ENCODE measurements at places on chromosomes 12 and 14. TPM values are rescaled to one million over a fixed set of nuclear protein-coding genes. Genes with fewer than 3 reads are reported as not detected.

ALX1 gene
- not detected for total RNA-seq

TUNAR gene
- total RNA-seq, result 0.40 TPM

ACVRL1 gene
- total RNA-seq, result 146 TPM

C1R gene
- total RNA-seq, result 289 TPM

KCNA5 gene
- 2.7 TPM for total RNA-seq

YEATS4 gene
- total RNA-seq, result 58.2 TPM

CHST11 gene
- 69.2 TPM for total RNA-seq

DNA sequence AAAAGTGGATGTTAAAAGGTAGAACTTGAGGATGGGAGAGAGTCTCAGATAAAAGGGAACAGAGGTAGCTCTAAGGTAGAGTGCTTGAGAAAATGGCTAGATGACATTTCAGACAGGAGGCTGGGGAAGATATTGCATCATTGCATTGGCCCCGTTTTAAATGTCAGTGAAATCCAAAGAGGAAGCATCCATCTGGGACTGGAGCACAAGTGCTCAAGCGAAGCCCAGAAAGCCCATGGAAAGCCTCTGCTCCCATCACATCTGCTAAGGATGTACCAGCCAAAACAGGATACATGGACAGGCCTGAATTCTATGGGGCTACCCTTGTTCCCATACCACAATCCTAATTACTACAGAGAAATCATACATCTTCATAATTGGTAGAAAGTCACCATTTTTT lies 581.5 kb upstream of the TMEM132C start:
- no peaks in the 10 kb centered on the region for H3K36me3 ChIP-seq
- no peak overlapping the region for H3K27ac ChIP-seq
- H3K4me3 ChIP-seq, result no peak overlapping the region
- H3K27me3 ChIP-seq, result no peaks in the 10 kb centered on the region
- no peak for DNase-seq

GRCh38 chr12:101671157-101671791 lies 26.2 kb upstream of the CHPT1 start:
- no peaks in the 10 kb centered on the region for H3K27me3 ChIP-seq
- no peaks in the 10 kb centered on the region for H3K4me1 ChIP-seq
- no peak overlapping the region for H3K27ac ChIP-seq
- H3K4me3 ChIP-seq, result no peak overlapping the region
- DNase-seq, result no peak
- H3K36me3 ChIP-seq, result no peaks in the 10 kb centered on the region

DNA sequence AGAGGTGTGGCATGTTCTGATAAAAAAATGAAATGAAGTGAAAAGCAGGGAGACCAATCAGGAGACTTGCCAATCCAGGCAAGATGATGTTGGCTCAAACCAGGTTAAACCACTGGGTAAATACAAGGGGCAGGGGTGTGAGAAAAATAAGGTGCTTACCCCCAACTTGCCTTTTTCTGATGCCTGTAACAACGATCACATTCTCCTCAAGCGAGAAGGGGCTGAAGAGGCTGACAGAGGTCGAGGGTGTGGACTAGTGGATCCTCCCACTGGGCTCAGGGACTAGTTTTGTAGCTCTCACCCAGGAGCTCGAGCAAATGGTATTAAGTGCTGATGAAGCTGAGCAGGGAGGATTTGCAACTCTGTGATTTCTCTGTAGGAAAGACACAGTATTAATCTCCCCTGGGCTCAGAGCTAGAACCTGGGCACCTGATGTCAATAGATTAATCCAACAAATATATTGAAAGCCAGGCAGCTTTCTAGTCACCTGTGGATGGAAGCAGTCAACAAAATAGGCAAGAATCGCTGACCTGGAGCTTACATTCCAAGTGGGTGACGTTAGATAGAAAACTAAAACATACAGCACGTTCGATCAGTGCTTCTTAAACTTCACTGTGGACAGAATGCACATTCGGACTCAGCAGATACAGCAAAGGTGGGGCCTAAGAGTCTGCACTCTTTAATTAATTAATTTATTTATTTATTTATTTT lies 15.2 kb upstream of the EAPP start:
- no peak for DNase-seq
- peak overlapping the region; percentile 75 for H3K27ac ChIP-seq
- H3K4me3 ChIP-seq, result no peak overlapping the region
- no peaks in the 10 kb centered on the region for H3K4me1 ChIP-seq
- no peaks in the 10 kb centered on the region for H3K36me3 ChIP-seq

GRCh38 chr14:32761381-32761968 lies 177.2 kb upstream of the NPAS3 start:
- H3K27me3 ChIP-seq, result no peaks in the 10 kb centered on the region
- no peaks in the 10 kb centered on the region for H3K4me1 ChIP-seq
- H3K27ac ChIP-seq, result no peak overlapping the region
- H3K4me3 ChIP-seq, result no peak overlapping the region
- H3K36me3 ChIP-seq, result no peaks in the 10 kb centered on the region

- H3K36me3 ChIP-seq, result no peaks in the 10 kb centered on the region
- DNase-seq, result no peak
- H3K4me1 ChIP-seq, result no peaks in the 10 kb centered on the region
- H3K4me3 ChIP-seq, result no peak overlapping the region
Measured at GRCh38 chr14:63134801-63135200, 69.4 kb upstream of the RHOJ start.

- no peak overlapping the region for H3K4me3 ChIP-seq
- H3K4me1 ChIP-seq, result no peaks in the 10 kb centered on the region
- H3K27me3 ChIP-seq, result no peaks in the 10 kb centered on the region
- H3K27ac ChIP-seq, result no peak overlapping the region
- DNase-seq, result no peak
- no peaks in the 10 kb centered on the region for H3K36me3 ChIP-seq
Measured at GRCh38 chr12:131617179-131617578, 93.7 kb upstream of the SFSWAP start.

- no peak overlapping the region for H3K4me3 ChIP-seq
- no peaks in the 10 kb centered on the region for H3K27me3 ChIP-seq
- no peak overlapping the region for H3K27ac ChIP-seq
- H3K36me3 ChIP-seq, result no peaks in the 10 kb centered on the region
- no peaks in the 10 kb centered on the region for H3K4me1 ChIP-seq
Measured at GRCh38 chr12:50618864-50619609, 114.3 kb downstream of the DIP2B start.

DNA sequence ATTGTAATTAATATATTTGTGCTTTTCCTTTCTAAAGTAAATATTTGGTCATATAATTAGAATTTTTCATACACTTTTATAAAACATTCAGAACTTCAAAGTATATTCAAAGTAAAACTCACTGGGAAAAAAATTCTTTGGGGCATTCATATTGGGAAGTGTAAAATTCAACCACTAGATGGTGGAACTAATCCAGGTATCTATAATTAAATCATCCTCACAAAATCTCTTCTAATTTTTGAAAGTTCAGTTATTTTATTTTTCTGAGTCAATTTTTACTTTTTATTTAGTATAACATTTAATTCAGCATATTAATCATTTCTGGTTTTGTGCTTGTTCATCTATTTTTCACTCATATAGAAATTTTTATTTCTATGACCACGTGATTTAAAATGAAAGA lies 81.0 kb downstream of the NTS start:
- H3K27ac ChIP-seq, result no peak overlapping the region
- no peak overlapping the region for H3K4me3 ChIP-seq
- no peaks in the 10 kb centered on the region for H3K27me3 ChIP-seq
- no peak for DNase-seq
- no peaks in the 10 kb centered on the region for H3K36me3 ChIP-seq
- no peaks in the 10 kb centered on the region for H3K4me1 ChIP-seq

DNA sequence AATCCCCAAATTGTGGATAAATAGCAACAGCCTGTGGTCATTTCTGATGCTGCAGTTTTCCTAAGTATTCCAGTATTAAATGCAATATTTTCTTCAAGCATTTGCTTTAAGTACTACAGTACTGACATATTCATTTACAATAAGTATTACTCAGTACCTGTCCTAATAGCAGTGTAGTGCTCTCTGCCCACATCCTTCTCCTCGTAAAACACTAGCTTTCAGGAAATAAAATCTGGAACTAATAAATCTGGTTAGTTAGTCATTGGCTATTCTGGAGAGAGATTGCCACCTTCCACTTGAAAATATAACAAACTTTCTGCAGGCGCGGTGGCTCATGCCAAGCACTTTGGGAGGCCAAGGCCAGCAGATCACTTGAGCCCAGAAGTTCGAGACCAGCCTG lies 441.5 kb downstream of the PRKD1 start:
- DNase-seq, result no peak
- no peak overlapping the region for H3K27ac ChIP-seq
- no peaks in the 10 kb centered on the region for H3K4me1 ChIP-seq
- H3K36me3 ChIP-seq, result no peaks in the 10 kb centered on the region

DNA sequence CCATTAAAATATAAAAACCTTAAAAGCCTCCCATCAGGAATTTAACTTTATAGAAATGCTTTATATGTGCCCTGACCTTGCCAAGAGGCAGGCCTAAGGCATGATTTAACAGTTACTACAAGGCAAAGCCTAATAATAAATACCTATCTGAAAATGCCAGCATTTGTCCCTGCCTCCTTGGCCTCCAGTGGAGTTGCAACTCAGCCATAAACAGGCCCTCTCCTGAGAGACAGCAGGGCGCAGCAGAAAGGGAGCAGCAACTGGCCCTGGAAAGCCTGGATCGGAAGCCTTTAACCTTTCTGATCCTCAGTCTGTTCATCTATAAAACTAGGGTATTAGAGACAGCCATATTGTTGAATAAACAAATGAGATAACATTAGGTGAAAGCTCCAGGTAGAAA lies 324.4 kb downstream of the PAWR start:
- no peaks in the 10 kb centered on the region for H3K36me3 ChIP-seq
- H3K27ac ChIP-seq, result no peak overlapping the region
- DNase-seq, result no peak
- H3K4me3 ChIP-seq, result no peak overlapping the region
- no peaks in the 10 kb centered on the region for H3K27me3 ChIP-seq

DNA sequence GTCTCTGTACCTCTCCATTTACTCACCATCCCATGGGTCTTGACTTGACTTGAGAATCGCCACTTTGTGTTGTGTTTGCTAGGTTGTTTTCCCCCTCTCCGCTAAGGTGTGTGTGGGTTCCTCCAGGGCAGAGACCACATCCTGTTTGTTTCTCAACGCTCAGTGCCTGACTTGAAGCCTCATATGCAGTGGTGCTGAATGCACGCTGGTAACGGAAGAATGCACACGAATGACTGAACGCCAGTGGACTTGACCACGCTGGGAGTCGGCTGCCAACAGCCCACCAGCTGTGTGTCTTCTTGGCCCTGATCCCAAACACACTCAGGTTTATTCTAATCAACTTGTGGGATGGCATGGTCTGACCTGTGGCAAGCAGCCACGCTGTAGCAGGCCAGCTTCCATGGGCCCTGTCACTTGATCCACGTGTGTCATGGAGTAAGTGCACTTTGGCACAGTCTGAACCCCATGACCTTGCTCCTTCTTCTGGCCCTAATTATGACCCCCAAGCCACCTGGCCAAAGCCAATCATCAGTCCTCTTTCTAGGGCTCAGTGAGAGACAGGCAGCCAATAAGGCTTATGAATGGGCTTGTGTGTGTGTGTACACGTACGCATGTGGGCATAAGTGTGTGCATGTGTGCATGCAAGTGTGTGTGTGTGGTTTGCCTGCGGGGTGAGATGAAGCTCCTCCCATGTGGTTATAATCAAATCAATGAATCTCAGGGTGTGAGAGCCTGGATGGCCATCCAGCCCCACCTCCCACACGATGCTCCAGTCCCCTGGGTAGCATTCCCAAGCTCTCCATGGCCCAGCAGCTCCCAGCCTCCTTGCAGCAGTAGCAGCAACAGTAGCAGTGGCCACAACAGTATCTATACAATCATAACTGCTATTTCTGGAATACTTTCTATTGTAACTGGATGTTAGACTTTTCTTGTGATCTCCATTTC lies 6.4 kb upstream of the TC2N start:
- DNase-seq, result no peak
- no peaks in the 10 kb centered on the region for H3K4me1 ChIP-seq
- H3K4me3 ChIP-seq, result no peak overlapping the region
- no peaks in the 10 kb centered on the region for H3K36me3 ChIP-seq
- no peaks in the 10 kb centered on the region for H3K27me3 ChIP-seq

DNA sequence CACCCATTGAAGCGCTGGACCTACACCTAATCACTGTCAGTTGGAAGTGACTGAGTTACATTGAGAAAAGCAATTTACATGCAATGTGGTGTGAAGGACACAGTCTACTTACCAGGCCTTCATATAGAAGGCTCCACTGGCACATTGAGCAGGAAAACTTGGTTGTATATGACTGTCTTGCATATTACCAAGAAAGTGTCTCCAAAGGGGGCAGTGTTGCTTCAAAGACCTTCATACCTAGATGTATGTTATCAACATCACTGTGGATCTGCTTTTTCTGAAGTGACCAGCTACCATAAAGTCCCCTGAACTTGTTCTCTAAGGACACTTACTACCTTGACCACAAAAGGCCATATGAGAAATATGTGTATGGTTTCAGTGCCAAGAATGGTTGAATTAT lies 64.1 kb downstream of the NELL2 start:
- no peaks in the 10 kb centered on the region for H3K36me3 ChIP-seq
- H3K27me3 ChIP-seq, result no peaks in the 10 kb centered on the region
- H3K4me1 ChIP-seq, result no peaks in the 10 kb centered on the region
- DNase-seq, result no peak
- H3K27ac ChIP-seq, result no peak overlapping the region

DNA sequence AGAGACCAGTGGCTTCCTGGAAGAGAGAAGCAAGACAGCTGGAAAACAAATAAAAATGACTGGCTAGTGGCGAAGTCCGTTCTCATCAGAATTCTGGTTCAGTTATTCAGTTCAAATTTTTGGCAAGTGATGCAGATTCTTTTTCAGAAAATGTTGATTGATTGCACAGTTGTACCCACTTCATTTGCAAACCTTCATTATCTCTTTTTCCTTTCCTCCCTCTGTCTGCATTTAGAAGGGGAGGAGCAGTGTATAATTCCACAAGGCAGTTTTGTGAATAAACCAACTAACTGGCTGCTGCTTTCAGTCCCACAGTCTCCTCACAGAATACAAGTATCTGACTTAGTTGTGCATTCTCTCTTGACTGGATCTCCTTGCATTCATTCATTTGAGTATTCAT lies 417.5 kb downstream of the NPAS3 start:
- no peaks in the 10 kb centered on the region for H3K27me3 ChIP-seq
- no peak for DNase-seq

GRCh38 chr14:93343266-93343665 lies 3.7 kb upstream of the COX8C start:
- no peak overlapping the region for H3K4me3 ChIP-seq
- H3K27me3 ChIP-seq, result no peaks in the 10 kb centered on the region
- no peak for DNase-seq
- no peak overlapping the region for H3K27ac ChIP-seq
- no peaks in the 10 kb centered on the region for H3K36me3 ChIP-seq
- H3K4me1 ChIP-seq, result no peaks in the 10 kb centered on the region

DNA sequence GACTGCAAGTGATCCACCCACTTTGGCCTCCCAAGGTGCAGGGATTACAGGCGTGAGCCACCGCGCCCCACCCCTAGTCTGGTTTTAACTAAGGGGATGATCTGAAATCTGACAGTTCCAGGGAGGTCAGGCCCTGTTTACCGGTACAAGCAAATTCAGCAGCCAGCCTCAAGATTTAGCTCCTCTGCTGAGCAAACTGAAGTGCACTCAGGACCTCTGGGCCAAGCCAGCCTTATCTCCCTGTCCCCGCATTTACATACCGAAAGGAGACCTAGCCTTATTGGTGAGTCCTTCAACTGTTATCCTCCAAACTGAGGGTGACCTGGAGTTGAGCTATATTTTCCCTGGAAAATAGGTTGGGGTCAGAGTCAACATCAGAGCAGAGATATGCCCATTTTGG lies 835 bp upstream of the ABHD4 start:
- no peak for DNase-seq
- no peaks in the 10 kb centered on the region for H3K36me3 ChIP-seq
- H3K27ac ChIP-seq, result peak overlapping the region; percentile 92
- no peak overlapping the region for H3K4me3 ChIP-seq
- peaks cover 9% of the 10 kb centered on the region for H3K4me1 ChIP-seq
- H3K27me3 ChIP-seq, result no peaks in the 10 kb centered on the region

All from uterus (tissue), 4 donors.